ENCODE measurements at places on chromosomes 5 and 9. TPM values are rescaled to one million over a fixed set of nuclear protein-coding genes. Genes with fewer than 3 reads are reported as not detected.
A peak's percentile ranks its signal among the peaks of the same experiment; 100 is the strongest.

The KIF4B gene
- total RNA-seq: not detected

The ACTBL2 gene
- total RNA-seq: not detected

The INVS gene
- total RNA-seq: 6.2 TPM

DNA sequence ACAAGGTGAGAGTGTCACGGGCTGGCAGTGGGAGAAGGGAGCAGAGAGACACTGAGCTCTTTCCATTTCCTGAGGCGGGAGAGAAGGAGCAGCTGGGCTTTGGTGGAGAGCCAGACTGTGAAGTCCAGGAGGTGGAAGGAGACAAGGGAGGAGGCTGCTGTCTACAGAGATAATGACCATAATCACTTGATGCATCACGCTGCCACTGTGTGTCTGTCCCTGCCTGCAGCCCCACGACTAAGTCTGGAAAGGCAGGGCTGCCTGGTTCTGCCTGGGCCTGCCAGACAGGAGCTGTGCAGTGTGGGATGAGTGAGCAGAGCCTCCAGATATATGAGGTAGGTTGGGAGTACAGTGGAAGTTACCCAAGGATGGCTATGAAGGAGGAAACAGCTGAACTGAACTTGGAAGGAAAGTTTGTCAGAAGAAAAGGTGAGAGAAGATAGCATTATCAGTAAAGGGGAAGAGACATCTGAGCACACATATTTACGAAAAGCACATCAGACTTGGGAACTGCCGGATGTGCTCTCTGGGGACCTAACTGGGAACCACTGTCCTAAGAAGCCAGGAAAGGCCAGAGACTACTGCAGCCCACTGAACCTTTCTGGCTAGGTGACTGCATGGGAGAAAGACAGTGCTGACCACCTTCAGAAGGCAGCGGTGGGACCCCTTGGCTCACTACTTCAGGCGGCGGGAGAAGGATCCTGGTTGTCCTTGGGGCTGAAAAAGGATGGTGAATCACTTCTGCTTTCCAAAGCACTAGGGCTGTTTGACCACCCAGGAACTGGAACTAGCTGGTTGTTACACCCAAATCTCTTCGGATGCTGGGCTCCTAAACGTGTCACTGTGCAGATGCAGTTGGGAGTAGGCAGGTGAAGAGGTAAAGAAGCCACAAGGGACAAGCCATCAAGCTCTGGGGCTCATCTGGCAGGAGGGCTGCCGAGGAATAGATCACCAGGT, 12.8 kb upstream of the DDX41 start:
- H3K4me3 ChIP-seq: no peak overlapping the region
- H3K27ac ChIP-seq: peak overlapping the region; percentile 23
- peaks cover 28% of the 10 kb centered on the region for H3K4me1 ChIP-seq

DNA sequence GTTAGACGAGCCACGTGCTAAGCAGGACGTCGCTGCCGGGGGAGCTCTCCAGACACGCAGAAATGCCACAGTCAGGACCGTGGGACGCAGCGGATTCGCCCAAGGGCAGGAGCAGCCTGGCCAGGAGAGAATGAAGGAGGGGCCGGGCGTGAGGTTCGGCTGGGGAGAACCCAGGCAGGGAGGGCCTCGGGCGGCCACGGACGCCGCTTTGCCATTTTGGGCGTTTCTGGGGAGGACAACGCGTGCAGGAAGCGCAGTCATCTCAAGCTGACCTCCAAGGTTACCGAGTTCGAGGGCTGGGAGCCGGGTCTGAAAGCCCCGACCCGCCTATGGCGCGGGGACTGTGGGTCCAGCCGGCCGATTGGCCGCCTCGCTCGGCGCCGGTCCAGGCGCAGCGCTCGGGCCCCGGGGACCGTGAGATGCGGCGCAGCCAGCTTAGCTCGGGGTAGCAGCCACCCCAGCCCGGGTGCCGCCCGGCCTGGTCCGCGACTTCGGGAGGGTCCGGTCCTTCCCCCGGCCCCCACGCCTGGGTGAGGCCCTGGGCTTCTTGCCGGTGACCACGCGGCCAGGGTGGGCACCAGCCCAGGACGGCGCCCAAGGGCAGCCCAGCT, 760 bp upstream of the MAN1B1 start:
- peak overlapping the region; percentile 91 for H3K27ac ChIP-seq
- peak; percentile 76 for DNase-seq
- H3K4me3 ChIP-seq: peak overlapping the region; percentile 97
- no peaks in the 10 kb centered on the region for H3K27me3 ChIP-seq
- no peaks in the 10 kb centered on the region for H3K36me3 ChIP-seq
- peaks cover 8% of the 10 kb centered on the region for H3K4me1 ChIP-seq

GRCh38 chr9:89661956-89662717, 57.3 kb downstream of the GADD45G start:
- H3K27ac ChIP-seq: peak overlapping the region; percentile 74
- peak; percentile 98 for DNase-seq
- H3K27me3 ChIP-seq: no peaks in the 10 kb centered on the region

DNA sequence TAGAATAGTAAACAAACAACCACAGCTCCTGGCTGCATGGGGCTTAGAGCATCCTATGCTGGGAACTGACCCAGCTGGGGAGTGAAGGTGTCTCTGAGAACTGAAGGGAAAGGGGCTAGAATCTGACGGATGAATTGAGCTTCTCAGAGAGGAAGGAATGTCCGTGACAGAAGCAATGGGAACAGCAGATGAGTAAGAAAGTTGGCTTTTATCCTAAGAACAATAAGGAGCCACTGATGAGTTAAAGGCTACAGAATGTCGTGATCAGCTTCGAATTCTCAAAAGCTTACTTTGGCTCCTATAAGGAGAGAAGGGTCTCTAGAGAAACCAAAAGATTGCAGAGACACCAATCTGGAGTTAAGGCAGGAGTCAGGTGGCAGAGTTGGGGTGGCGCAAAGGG, 52.6 kb downstream of the EBF1 start:
- H3K27ac ChIP-seq: no peak overlapping the region
- H3K36me3 ChIP-seq: no peaks in the 10 kb centered on the region
- no peak for DNase-seq
- no peaks in the 10 kb centered on the region for H3K27me3 ChIP-seq

GRCh38 chr5:5497152-5497788, 74.8 kb downstream of the ICE1 start:
- H3K27ac ChIP-seq: no peak overlapping the region
- H3K4me1 ChIP-seq: peaks cover 19% of the 10 kb centered on the region
- peak; percentile 30 for DNase-seq

DNA sequence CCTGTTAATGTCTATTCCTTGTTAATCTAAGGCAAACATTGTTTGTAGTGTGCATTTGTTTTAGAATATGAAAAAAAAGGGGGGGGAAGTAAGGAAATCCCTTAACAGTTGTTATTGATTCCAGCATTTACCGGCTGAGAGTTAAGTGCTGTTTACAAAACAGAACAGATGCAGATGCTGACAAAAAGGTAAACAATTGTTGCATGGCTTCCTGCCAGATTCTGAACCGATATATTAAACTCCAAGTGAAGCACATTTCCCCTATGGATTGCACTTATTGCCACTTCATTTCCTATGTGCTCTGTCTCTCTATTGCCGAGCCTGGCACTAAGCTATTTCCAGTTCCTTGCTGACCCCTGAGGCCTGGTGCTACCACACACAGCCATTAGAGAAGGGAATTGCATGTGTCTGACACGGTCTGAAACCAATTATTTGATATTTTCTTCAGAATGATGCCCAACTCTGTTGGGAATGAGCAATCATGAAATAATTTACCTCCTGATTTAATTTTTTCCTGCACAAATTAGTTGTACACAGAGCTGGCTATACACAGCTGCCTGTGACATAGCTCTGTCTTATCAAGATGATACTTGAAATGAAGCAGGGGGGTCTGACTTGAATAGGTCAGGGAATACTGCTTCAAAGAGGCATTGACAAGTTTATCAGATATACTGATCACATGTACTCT, 109.8 kb downstream of the KIAA0825 start:
- H3K4me1 ChIP-seq: no peaks in the 10 kb centered on the region
- no peak overlapping the region for H3K27ac ChIP-seq
- no peaks in the 10 kb centered on the region for H3K36me3 ChIP-seq
- no peaks in the 10 kb centered on the region for H3K27me3 ChIP-seq

DNA sequence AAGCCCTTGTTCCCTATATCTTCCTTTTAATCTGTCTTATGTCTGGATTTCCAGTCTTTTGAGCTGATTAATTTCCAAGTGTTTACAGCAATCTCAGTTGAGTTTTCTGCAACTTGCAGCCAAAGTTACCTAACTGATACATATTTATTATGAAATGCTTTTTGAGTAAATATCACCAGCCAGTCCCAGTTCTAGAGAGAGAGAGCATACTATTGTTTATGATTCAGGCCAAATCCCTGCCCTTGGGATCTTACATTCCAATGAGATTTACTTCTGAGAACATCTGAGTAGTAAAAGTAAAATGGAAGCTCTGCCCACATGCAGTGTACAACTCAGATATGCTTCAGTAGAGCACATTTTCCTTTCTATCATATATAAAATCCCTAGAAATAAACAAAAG, 661.7 kb downstream of the KCTD16 start:
- H3K4me1 ChIP-seq: no peaks in the 10 kb centered on the region
- H3K36me3 ChIP-seq: no peaks in the 10 kb centered on the region
- H3K4me3 ChIP-seq: no peak overlapping the region
- no peak for DNase-seq

GRCh38 chr5:87151547-87151946, 116.1 kb upstream of the RASA1 start:
- H3K4me1 ChIP-seq: no peaks in the 10 kb centered on the region
- DNase-seq: no peak
- H3K36me3 ChIP-seq: no peaks in the 10 kb centered on the region
- H3K27me3 ChIP-seq: no peaks in the 10 kb centered on the region
- no peak overlapping the region for H3K4me3 ChIP-seq

- no peaks in the 10 kb centered on the region for H3K36me3 ChIP-seq
- no peaks in the 10 kb centered on the region for H3K4me1 ChIP-seq
- H3K4me3 ChIP-seq: no peak overlapping the region
Measured at GRCh38 chr9:79447762-79448161, 124.0 kb upstream of the TLE4 start.
